GM18507 (cell line): ENCODE measurements at places on chromosomes 2 and 18.

GRCh38 chr18:62957885-62958472 lies 242.6 kb downstream of the PHLPP1 start:
- DNase-seq: no peak

DNA sequence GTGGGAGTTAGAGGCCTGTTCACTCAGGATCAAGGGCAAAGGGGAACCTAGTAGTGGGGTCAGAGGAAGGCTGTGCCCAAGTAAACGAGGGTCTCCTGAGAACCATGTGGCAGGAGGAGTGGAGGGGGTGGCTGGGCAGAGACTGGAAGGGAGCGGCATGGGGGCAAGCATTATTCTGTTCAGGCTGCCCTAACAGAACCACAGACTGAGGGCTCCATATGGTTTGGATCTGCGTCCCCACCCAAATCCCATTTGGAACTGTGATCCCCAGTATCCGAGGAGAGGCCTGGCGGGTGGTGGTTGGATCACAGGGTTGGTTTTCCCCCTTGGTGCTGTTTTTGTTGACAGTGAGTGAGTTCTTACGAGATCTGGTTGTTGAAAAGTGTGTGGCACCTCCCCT lies 287.0 kb downstream of the PHLPP1 start:
- no peak for DNase-seq

DNA sequence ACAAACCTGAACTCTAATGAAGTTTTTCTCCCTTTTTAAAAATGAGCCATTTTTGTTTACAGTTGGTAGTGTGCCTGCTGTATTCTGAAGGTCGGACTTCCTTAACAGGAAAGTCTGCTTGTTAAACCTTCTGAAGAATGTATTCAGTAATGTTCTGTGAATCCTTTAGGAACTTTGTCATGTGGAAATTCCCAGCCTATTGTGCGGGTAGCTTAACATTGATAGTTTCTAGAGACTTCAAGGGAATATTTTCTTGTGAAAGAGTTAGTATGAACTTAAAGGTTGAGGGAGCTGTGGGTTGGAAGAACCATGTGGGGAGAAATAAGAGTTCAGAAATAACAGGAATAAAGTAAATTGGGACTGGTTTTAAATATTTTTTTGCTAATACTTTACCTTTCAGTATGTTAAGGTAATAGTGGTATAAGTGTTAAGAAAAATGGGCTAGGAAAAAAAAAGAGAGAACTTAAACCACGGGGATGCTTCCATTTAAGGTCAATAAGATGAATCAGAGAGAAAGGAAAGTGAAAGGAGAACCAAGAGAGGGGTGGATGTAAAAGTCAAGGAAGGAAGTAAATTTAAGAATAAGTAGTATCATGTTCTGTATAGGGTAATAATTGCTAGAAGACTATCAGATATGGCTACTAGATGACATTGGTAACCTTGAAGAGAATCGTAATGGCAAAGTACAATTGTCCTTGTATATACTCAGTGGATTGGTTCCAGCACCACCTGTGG lies 90.5 kb downstream of the PMS1 start:
- DNase-seq: peak; percentile 5

- DNase-seq: no peak
These were observed 181.1 kb upstream of the RBBP8 start for GRCh38 chr18:22752014-22752413.

DNA sequence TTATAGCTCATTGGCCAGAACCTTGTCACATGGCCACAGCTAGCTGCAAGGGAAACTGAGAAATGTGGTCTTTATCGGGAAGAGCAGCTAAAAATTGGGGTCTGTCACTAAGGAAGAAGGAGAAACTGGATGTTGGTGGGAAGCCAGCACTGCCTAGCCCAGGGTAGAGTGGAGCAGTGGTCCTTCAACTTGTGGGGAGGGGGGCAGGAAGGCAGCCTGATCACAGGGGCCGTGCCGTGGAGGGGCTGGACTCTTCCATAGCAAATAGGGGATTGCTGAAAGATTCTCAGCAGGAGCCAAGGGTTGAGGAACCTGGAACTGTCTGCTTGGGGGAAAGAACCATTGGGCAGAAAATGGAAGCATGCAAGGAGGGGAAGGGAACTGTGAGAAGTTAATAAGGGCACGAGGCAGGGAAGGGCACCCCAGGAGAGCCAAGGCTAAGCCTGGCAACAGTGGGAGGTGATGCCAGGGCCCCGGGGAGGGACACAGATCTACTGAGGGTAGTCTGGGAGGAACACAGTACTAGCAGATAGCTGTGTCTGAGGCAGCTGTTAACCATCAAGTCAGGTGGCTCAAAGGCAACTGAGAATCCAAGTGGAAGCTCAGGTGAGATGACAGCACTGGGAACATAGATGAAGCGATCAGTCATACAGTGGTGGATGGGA lies 5.9 kb upstream of the NEURL3 start:
- no peak for DNase-seq

GRCh38 chr2:223612501-223612900 lies 10.3 kb upstream of the SCG2 start:
- DNase-seq: no peak

GRCh38 chr2:64491426-64491825 lies 32.7 kb upstream of the AFTPH start:
- no peak for DNase-seq

DNA sequence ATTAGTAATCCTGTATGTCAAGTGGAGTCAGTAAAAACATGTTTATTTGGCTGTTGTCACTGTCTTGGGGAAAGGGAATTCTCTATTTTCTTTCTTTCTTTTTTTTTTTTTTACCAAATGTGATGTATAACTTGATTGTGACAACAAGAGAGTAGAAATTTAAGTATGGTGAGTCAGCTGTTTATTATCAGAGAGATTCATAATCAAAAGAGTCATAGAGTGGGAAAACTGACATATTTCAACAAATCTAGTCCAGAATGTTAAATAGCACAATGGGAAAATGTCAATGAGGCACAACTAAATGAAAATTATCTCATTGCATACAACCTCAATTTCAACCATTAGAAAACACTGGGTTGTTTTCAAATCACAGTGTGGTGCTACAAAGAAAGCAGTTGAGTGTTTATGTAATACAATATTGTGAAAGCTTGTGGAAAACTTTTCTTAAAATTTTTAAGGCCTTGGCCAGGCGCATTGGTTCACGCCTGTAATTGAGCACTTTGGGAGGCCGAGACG lies 111.9 kb upstream of the DTNA start:
- no peak for DNase-seq

GRCh38 chr2:6354546-6354945 lies 511.2 kb downstream of the CMPK2 start:
- DNase-seq: no peak

GRCh38 chr2:7468955-7469354 lies 551.7 kb downstream of the RNF144A start:
- no peak for DNase-seq

- DNase-seq: no peak
These were observed 181.4 kb downstream of the ZNF804A start for GRCh38 chr2:184779777-184780176.

- no peak for DNase-seq
These were observed 293.4 kb upstream of the CHST9 start for GRCh38 chr18:27478459-27478858.

DNA sequence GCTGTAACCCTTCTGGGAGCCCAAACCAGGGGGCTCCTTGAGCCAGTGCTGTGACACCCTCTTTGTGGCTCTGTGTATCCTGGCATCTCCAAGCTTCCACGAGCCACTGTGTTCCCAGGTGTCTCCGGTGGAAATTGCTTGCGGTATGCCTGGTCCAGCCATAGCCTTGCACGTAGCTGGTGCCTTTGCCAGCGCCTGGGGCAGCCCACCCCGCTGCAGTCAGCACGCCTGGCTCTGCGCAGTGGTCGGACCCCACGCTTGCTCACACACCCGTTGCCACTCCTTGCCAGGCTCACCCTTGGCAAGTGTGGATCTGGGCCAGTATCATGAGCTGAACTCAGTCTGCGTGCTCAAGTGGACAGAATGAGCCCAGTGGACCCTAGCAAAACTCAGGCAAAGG lies 152.3 kb downstream of the MBD5 start:
- DNase-seq: no peak

GRCh38 chr2:206435742-206436141 lies 7.6 kb upstream of the ADAM23 start:
- DNase-seq: no peak

- DNase-seq: no peak
These were observed 34.5 kb downstream of the EMILIN2 start for GRCh38 chr18:2881088-2881839.

DNA sequence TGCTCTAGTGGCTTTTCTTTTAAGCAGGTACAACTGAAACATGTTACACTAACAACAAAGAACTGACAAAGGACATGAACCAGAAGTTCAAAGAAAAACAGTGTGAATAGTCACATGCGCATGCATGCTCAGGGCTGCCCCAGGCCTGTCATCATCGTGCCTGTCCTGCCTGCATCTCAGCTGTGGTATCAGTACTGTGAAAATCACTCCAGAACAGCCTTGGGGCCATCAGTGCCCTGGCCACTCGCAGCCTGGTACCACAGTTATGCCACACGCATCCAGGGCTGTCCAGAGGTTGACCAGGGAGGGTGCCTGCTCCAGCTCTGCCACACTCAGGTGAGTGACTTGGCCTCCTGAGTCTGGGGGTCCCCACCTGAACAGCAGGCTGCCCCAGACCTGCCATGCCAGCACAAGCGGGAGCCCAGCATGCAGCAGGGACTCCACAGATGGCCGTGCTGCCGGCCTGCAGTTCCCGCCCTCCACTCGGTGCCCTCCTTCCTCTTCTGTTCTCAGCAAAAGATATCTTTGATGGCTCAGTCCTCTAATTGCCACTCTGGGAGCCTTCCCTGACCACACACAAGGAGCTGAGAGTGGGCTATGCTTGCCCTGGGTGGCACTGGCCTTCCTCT lies 12.3 kb downstream of the LIMS2 start:
- DNase-seq: no peak

- DNase-seq: no peak
These were observed 71.6 kb downstream of the ZNF407 start for GRCh38 chr18:74669136-74669798.

DNA sequence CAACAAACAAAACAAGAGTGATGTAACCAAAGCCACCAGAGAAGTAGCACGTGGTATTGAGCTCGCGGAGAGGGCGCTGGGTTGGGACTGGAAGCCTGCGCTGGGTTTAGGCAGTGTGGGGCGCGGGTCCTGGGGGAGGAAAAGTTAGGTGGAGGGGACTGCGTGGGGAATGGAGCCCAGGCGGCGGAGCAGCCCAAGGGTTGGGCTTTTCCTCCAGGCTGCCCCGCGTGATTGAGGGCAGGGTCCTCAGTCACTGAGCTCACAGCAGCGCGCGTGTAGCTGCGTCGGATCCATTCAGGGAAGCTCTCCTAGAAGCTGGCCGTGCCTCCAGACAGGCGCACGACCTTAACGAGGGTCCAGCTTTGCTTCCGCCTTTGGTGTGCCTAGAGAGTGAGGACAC lies 357.4 kb downstream of the GALR1 start:
- DNase-seq: no peak

DNA sequence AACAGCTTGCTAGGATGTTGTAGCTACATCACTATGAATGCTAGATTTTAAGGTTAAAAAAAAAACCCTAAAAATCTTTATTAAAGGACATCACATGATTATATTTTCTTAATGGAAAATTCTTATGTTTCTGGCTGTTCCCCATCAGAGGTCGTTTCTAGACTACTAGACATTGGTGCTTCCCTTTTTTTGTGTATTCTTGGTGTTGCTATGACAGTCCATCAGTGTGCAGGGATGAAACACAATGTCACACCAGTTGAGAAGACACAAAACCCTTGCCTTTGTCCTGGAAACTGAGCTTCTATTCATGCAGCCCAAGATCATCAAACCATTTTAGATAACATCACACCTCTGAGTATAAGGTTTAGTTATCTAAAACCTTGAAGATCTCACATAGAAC lies 19.9 kb upstream of the TMEM131 start:
- no peak for DNase-seq

- no peak for DNase-seq
These were observed 65.2 kb downstream of the ZEB2 start for GRCh38 chr2:144454466-144455287.

GRCh38 chr18:42339372-42339771 lies 384.3 kb downstream of the PIK3C3 start:
- DNase-seq: no peak

GRCh38 chr2:70344195-70344594 lies 42.3 kb upstream of the FAM136A start:
- DNase-seq: no peak

- no peak for DNase-seq
These were observed 16.3 kb downstream of the MARCHF7 start for GRCh38 chr2:159728629-159729028.

- DNase-seq: no peak
These were observed 560 bp upstream of the SKA1 start for GRCh38 chr18:50374220-50374752.

- no peak for DNase-seq
These were observed 109.0 kb downstream of the CERS6 start for GRCh38 chr2:168565112-168565511.

DNA sequence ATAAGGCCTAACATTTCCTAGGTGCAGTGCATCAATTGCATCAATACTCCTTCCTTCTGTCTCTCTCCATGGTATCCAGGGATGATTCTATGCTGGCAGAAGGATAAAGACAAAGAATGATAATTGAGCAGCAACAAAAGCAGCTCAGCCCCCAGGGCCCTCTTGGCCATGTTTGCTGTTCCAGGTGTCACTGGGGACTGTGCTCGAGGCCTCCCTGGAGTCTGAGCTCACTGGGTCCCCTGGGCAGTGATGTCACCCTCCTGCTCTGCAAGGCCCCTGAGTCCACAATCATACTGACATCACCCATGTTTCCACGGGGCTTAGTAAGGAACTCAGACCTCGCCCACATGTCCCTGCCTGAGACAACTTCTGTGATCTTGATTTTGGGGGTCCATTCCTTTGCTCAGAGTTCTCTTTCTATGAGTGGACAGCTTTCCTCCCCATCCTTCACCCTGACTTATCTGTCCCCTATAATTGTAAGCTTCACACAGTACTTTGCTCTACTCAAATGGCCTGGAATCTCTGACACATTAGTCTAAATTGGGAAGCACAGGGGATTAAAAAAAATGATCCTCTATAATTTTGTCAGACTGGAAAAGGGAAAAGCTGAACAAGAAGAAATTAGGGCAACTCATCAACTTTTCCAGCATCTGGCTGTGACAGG lies 15.8 kb upstream of the EXOC6B start:
- DNase-seq: no peak

- DNase-seq: no peak
These were observed 38.6 kb upstream of the SH3BP4 start for GRCh38 chr2:234913208-234913626.

GRCh38 chr2:164917296-164917903 lies 37.9 kb downstream of the SLC38A11 start:
- no peak for DNase-seq
